ENCODE measurements at places on chromosomes 12 and 14.
A peak's percentile ranks its signal among the peaks of the same experiment; 100 is the strongest.

DNA sequence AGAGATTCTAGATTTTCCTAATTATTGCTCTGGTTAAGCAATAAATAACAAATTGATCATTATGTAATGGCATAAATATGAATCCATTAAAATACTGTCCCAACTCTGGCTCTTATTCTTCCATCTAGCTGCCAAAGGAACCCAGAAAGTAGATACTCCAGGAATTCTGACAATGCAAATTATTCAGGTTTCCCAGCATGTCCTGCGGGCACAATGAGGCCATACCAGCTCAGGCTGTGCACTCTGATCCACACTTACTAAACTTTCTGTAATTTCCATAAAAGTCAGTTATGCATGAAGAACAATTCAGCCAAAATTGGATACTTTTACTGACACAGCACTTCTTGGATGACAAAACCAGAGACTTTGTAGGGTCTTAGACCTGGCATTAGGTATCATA is 576.3 kb downstream of the KCNH5 start:
- no peak for DNase-seq

DNA sequence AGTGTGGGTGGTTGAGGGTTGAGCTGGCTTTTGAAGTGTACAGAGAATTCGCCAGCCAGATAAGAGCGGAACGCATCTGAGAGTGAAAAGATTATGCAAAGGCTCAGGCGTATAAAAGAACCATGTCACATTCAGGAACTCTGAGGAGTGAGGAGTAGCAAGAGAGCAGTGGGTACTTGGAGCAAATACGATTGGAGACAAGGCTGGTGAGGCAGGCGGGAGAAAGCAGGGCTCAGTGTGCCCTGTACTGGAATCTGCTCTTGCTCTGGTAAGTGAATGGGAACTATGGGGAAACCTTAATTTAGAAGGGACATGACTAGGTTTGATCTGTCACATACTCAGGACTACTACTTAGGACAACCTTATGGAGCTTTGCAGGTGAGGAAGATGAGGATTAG is 87.0 kb downstream of the PTPRB start:
- no peak for DNase-seq

DNA sequence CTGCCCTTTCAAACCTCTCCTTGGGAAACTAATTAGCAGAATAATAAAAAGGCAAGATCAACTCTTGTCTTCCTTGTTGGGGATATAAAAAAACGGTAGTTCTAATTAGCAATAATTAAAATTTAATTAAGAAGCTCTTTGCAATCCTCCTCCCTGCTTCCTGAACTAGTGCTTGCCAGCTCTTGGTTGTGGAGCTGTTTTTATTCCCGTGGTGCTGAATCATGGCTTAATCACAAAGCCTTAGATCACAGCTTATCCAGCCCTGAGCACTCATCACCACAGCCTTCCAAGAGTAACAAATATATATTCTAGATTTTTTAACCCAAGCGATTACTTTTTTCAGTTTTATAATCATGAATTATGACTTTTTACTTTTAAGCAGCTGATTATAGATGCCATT is 63.2 kb upstream of the INSM2 start:
- peak; percentile 34 for DNase-seq

DNA sequence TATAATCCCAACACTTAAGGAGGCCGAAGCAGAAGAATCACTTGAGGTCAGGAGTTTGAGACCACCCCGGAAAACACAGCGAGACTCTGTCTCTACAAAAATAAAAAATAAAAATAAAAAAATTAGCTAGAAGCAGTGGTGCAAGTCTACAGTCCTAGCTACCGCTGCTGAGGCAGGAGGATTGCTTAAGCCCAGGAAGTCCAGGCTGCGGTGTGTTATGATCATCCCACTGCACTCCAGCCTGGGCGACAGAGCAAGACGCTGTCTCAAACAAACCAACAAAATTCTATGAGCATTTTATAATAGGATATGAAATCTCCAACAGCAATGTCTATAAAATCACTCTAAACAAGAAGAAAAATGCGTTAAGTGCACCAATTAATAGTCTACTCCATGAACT is 75.3 kb downstream of the PPP1R12A start:
- no peak for DNase-seq

DNA sequence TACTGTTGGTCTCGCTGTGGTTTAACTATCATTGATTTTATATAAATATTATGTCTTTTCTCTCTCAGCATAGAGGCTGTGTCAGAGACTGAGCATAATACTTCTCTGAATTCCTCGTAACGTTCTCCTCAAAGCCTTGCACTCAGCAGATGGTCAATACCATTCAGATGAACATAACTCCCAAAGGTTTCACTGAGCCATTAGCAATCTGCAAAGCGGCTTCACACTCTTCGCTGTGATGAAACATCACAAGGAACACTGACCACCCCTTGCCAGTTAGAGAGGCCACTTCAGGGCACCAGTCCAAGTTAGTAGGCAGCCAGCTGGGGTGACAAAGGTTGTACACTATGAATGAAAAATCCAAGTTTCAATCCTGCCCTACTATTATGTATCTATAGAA is 30.1 kb upstream of the STON2 start:
- no peak for DNase-seq

DNA sequence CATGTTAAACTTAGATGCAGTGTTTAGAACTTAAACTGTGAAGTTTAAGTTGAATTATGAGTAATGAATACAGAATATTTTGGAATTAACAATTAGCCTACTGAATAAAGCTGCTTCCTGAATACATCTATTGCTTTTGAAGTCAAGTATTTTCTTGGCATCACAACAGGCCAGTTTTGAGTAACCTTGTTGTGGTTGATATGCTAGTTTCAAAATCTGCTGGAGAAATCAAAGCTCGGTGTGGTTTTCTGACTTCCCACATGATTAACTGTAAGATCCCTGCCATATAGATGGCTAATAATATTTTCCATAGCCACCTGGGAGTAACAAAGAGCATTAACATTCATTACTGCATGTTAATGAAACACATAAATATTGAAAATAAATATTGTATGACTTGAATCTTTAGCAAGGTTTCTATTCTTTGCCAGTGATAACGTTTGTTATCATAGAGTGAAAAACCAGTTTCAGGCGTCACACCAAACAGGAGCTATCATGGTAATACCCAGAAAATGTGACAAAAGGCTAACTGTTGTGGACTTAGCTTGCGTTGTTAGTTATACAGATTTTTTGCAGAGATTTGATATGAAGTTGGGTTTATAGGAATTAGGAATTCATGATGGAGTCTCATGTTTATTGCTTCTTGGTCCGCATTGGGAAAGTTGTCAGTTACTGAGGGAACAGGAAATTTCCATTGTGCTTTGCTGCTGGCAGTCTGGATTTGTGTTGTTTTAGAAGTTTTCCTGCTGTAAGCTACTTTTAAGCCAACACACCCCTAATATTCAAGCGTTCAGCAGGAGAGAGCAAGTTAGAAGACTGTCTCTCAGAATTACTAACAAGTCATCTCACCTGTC is 32.1 kb downstream of the PPFIBP1 start:
- DNase-seq, result peak; percentile 54

GRCh38 chr14:65824285-65824977 is 411.9 kb downstream of the FUT8 start:
- peak; percentile 90 for DNase-seq

DNA sequence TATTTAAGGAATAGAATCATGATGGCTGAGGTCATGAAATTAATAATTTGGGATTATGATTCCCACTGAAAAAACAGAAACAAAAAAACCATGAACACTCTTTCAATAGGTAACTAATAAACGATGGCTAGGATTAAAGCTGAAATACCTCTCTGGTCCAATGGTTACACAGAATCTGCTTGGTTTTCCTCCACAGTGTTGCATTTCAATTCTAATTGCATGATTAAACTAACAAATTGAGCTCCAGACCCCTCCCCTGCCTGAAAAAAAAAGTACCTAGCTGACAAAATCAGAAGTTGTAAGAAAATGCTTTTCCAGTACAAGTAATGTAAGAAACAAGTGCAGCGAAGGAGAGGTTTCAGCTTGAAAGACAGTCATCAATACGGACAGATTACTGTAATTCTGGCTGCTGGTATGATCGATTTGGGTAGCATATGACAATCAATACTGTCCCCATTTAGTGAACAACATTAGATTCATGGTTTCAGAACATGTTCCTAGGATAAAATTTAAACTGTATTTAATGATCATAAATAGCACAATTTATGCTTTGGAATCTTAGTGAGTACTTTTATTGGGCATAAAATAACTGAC is 32.0 kb downstream of the INSM2 start:
- DNase-seq, result no peak

DNA sequence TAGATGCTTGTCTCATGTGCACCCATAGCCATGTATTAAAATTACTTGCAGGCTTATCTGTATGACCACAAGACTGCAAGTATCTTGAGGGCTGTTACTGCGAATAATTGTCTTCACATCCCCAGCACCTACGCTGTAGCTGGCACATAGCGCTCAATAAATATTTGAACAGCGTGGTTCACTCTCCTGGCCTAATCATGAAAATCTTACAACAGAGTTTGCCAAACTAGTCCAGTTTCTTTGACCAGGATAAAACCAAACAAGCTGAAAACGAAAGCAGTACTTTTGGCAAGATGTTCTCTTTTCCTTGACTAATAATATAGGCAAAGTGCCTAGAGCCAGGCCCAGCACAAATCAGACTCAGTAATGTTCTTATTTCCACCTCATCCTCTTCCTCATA is 106.7 kb downstream of the RPS29 start:
- DNase-seq, result no peak

DNA sequence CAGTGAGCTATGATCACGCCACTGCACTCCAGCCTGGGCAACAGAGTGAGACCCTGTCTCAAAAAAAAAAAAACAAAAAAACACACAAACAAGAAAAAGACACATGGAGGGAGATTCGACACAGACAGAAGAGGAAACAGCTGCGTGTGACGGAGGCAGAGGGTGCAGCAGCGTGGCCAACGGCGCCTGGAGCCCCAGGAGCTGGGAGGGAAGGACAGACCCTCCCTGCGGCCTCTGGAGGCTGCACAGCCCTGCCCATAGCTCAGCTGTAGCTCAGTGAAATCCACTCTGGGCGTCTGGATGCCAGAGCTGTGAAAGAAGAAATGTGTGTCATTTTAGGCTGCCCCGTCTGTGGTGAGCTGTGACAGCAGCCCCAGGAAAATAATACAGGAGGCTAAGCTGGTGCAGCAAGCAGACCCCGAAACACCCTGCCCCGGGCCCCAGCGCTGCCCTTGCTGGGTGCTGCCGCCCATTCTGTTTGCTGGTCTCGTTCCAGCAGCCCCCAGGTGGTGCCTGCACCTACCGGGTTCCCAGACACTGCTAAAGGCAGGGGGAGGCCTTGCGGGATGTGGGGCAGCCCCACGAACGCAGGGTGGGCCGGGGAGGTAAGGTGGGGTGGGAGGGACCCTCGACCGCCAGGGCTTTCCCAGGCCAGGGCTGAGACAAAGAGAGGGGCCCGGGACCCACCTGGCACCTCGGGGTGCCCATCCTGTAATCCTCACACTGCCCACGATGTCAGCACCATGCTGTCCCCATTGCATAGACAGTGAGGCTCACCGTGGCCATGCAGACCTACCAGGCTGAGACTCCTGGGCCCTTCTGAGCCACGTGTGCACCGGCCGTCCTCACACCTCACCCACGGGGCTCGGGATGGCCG is 21.2 kb downstream of the GALNT9 start:
- DNase-seq, result no peak

DNA sequence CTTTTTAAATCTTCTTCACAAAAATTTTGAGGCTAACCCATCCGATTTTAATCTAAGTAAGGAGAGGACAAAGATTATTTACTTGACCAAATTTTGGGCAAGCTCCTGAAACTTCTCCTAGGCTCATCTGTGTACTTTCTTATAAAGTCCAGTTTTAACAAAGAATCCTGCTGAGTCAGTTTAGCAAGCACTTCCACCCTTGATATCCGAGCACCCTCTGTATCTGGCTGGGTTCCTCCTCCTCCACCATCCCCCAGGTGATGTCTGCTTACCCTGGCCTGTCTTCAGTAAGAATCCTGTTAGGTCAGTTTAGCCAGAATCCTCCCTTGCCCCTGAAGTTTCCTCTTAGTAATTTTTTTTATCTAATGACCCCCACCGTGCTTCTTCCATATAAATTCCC is 140.5 kb downstream of the PHLDA1 start:
- no peak for DNase-seq

GRCh38 chr12:24530689-24531088 is 418.2 kb downstream of the BCAT1 start:
- no peak for DNase-seq

DNA sequence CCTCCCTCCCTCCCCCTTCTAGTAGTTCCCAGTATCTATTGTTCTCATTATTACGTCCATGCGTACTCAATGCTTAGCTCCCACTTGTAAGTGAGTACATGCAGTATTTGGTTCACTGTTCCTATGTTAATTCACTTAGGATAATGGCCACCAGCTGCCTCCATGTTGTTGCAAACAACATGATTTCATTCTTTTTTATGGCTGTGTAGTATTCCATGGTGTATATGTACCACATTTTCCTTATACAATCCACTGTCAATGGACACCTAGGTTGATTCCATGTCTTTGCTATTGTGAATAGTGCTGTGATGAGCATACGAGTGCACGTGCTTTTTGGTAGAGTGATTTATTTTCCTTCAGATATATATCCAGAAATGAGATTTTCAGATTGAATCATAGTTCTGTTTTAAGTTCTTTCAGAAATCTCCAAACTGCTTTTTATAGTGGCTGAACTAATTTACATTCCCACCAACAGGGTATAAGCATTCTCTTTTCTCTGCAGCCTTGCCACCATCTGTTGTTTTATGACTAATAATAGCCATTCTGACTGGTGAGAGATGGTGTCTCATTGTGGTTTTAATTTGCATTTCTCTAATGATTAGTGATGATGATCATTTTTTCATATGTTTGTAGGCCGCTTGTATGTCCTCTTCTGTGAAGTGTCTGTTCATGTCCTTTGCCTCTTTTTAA is 17.9 kb upstream of the CLEC7A start:
- no peak for DNase-seq

GRCh38 chr14:32435411-32435810 is 106.3 kb downstream of the AKAP6 start:
- no peak for DNase-seq

DNA sequence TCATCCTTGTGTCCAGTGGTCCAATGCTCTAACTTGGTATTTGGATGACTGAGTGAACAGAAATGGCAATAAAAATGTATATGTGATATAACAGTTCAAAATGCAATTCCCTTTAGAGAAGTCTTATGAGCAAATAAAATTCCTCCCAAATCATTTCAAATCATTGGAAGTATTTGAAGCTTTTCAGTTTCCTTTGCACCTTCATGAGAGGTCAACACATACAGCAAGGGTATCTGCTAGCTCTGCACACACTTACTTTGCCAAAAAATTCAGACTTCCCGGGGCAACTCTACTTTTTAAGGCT is 423.7 kb downstream of the ATP23 start:
- DNase-seq, result no peak

GRCh38 chr12:67634303-67634761 is 14.2 kb upstream of the DYRK2 start:
- DNase-seq, result no peak
